Right lung (tissue), 10 donors: ENCODE measurements at places on chromosomes 12 and 14. TPM values are rescaled to one million over a fixed set of nuclear protein-coding genes. Genes with fewer than 3 reads are reported as not detected.

- DNase-seq, result no peak
Measured at GRCh38 chr12:79322905-79323304, 367.9 kb downstream of the PAWR start.

GRCh38 chr12:62914443-62915203, 20.3 kb downstream of the PPM1H start:
- DNase-seq, result no peak

DNA sequence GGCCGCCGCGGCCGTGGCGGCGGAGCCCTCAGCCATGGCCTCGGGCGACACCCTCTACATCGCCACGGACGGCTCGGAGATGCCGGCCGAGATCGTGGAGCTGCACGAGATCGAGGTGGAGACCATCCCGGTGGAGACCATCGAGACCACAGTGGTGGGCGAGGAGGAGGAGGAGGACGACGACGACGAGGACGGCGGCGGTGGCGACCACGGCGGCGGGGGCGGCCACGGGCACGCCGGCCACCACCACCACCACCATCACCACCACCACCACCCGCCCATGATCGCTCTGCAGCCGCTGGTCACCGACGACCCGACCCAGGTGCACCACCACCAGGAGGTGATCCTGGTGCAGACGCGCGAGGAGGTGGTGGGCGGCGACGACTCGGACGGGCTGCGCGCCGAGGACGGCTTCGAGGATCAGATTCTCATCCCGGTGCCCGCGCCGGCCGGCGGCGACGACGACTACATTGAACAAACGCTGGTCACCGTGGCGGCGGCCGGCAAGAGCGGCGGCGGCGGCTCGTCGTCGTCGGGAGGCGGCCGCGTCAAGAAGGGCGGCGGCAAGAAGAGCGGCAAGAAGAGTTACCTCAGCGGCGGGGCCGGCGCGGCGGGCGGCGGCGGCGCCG, 381 bp downstream of the YY1 start:
- no peak for DNase-seq

Gene ANGEL1
- polyA plus RNA-seq, result 35.7 TPM

Gene CIROP
- polyA plus RNA-seq, result not detected
